ENCODE measurements at places on chromosomes 7 and 10. TPM values are rescaled to one million over a fixed set of nuclear protein-coding genes. Genes with fewer than 3 reads are reported as not detected.

CALML5 gene
- total RNA-seq: not detected

NKX2-3 gene
- not detected for total RNA-seq

RHOBTB1 gene
- total RNA-seq: 13.6 TPM

LIPM gene
- total RNA-seq: not detected

VPS37D gene
- total RNA-seq: 1.3 TPM

RADIL gene
- 42.4 TPM for total RNA-seq

SHTN1 gene
- total RNA-seq: 3.0 TPM

ASB10 gene
- total RNA-seq: not detected

MEST gene
- 6.9 TPM for total RNA-seq

GRID2IP gene
- total RNA-seq: not detected

MLXIPL gene
- total RNA-seq: 297 TPM

LRIT1 gene
- total RNA-seq: not detected

NRCAM gene
- total RNA-seq: 0.53 TPM

SPDYE8 gene
- total RNA-seq: not detected

IL15RA gene
- 24.8 TPM for total RNA-seq

GRCh38 chr7:36455646-36456045 is 66.0 kb downstream of the ANLN start:
- no peak for DNase-seq

GRCh38 chr7:39971924-39972323 is 21.9 kb downstream of the CDK13 start:
- DNase-seq: no peak

GRCh38 chr10:116269619-116270018 is 3.4 kb downstream of the GFRA1 start:
- DNase-seq: no peak

DNA sequence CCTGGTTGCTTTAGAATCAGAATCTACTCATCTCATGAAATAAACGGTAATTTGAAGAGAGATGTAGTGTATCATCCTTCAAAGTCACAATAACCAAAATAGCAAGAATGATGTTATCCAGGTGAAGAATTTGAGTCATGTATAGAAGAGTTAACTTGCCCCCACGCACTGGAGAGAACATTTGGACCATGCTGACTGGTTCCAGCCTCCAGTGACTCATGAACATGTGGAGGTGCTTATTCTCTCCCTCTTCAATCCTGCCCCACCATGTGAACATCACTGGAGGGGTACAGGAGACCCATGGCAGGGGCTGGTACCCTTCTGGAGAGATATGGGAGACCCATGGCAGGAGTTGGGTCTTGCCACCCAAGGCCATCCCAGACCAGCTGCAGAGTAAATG is 427.8 kb downstream of the CALN1 start:
- no peak for DNase-seq

- no peak for DNase-seq
These were observed 24.9 kb downstream of the SFR1 start for GRCh38 chr10:104146882-104147281.

DNA sequence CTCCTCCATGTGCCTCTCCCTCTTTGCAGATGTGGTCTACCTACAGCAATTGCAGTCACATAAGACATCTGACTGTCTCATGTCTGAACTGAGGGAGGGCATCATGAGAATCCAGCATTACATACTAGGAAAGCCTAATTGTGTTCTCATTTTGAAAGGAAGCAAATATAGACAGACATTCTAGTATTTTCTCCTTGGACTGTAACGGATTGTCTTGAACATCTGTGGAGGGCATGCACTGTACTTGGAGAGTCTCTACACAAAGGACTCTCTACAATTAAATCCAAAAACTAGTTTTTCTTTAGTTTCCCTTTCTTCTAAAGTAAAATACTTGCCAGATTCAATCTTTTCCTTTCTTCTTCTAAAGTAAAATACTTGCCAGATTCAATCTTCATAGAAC is 34.7 kb upstream of the TRIL start:
- DNase-seq: no peak

GRCh38 chr7:30366606-30367005 is 82.2 kb downstream of the ZNRF2 start:
- DNase-seq: no peak

- DNase-seq: no peak
These were observed 48.8 kb upstream of the FOXP2 start for GRCh38 chr7:114365791-114366190.

GRCh38 chr7:74043523-74043951 is 15.6 kb downstream of the ELN start:
- DNase-seq: no peak

- no peak for DNase-seq
These were observed 45.4 kb upstream of the MBL2 start for GRCh38 chr10:52818019-52818418.

GRCh38 chr10:30359373-30360206 is 10.5 kb upstream of the MTPAP start:
- no peak for DNase-seq

DNA sequence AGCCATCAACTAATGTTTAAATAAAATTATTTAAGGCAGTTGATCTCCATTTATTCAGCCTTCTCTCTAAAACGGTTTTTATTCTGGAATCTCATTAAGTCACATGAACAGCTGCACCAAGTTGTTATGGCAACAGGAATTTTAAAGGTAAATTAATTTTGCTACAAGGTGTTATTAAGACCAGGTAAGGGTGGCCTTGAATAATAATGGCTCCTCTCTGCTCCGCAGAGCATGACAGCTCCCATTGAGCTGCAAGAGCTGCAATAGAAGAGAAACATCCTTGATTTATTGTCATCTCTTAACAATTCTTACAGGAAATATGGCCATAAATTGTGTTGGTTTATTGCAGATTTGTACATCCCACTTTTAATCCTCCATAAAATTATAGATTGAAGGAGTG is 165.8 kb downstream of the KLF6 start:
- no peak for DNase-seq

DNA sequence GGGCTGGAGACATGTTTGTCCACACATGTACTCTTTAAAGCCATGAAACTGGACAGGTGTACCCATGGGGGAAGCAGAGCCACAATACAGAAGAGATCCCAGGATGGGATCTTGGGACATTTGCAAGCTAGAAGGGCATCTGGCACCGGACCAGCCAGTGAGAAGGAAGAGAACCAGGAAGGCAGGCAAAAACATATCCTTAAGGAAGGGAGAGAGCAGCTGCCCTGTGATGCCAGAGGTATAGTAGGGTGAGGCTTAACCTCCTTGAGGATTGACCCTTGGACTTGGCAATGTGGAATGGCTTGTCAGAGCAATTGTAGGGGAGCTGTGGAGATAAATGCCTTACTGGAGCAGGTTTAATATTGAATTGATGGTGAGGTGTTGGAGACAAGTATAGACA is 17.9 kb upstream of the SUV39H2 start:
- no peak for DNase-seq

DNA sequence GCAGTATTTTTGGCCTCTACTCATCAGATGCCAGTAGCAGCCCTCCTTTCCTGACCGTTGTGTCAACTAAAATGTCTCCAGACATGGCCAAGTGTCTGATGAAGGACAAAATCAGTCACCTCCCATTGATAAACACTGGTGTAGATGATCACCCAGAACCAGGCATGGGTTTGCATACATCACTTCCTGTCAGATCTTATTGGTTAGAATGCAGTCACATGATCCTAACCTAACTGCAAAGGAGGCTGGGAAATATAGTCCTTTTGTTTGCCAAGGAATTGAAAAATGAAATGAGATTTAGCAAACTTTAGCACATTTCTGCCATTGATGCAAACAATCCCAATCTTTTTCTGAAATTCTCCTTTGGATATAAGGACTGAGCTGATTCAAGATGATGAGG is 141.4 kb downstream of the BUB3 start:
- no peak for DNase-seq

GRCh38 chr7:101432316-101432715 is 69.6 kb downstream of the COL26A1 start:
- no peak for DNase-seq

DNA sequence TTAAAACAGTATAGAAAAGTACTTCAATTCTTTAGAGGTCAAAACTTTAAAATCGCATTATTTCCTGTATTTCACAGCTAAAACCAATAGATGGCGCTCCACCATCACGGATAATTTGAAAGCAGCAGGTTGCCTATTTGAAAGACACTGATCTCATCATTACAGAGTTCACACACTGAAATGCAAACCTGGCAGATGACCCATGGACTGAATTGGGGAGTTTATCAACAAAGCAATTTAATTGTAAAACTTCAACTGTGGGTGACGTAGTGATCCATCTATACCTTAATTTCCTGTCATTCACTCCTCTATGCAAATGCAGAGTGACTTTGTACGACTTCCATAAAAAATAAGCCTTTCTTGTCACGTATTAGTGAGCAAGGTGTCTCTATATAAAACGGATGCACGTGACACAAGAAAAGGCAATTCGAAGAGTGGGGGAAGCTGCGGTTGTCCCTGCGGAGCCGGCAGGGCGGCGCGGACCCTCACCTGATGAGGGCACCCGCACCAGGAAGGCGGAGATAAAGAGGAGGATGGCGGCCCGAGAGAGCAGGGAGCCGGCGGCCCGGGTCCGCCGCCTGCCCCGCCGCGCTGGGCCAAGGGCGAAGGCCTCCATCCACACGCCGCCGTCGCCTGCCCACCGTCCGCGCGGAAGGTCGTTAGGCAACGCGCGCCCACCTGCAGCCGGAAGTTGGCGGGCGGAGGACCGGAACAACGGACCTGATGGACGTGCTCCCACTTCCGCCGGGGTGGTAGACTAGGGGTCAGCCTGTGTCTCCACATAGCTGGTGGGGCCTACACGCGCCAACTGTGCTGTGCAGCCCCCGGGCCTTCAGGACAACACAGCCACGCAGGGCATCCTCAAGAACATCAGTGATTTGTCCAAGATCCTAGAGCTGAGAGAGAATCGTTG is at the start of gene ZPBP:
TSS of gene ZPBP (minus strand) at position 668 of the 913 bp plus-strand sequence. CDS start at position 616, 52 bp downstream.
- DNase-seq: no peak

DNA sequence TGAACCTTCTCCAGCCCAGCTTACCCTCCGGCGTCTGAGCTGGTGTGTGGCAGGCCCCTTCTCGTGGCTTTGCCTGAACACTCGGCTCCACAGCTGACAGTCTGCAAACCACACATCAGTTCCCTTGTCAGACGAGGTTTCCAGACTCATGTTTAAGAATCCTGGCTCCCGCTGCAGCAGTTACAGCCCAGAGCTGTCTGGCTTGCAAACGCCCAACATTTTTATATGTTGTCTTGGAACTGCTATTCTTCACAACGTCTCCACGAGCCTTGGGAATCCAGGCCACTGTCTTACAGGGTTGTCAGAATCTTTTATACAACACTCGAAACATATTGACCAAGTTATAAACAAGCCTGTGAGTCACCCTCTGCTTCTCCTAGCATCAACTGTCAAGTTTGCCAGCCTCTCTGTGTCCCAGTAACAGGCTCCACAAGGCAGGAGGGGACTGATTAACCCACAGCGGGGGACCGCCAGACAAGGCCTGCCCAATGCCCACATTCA is 68.1 kb downstream of the TNS3 start:
- no peak for DNase-seq

GRCh38 chr7:49852619-49853462 is 79.4 kb downstream of the VWC2 start:
- no peak for DNase-seq

DNA sequence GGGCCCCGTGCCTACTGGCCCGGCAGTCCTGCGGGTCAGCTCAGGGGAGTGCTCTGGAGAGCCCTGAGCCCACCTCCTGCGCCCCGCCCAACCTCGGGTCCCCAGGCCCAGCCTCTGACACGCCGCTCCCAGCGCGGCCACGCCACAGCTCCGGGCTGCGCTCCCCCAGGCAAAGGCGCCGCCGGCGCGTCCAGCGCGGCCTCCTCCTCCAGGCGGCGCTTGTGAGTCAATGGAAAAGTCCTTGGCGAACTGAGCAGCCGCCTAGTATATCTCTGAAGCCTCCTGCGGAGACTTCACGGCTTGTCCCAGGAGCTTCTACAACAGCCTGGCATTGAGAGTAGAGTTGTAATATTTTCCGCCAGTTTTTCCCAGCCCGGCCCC is 29.5 kb upstream of the BMS1 start:
- DNase-seq: no peak

- DNase-seq: no peak
These were observed 82.3 kb downstream of the ZEB1 start for GRCh38 chr10:31401287-31401686.

DNA sequence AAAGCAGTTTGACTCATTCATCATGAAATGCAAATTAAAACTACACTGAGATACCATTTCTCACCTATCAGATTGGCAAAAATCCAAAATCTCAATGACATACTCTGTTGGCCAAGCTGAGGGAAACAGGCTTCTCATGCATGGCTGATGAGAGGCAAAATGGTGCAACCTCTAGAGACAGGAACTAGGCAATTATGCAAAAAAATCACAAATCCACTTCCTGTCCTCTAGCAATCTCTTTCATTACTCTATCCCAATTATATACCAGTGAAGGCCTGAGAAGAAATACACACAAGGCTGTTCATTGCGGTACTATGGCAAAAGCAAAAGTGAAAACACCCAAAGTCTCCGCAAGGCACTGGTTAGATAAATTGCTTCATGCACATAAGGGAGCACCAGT is 25.9 kb upstream of the PTPRN2 start:
- DNase-seq: no peak

- no peak for DNase-seq
These were observed 134.9 kb downstream of the SH3PXD2A start for GRCh38 chr10:103720328-103720963.

DNA sequence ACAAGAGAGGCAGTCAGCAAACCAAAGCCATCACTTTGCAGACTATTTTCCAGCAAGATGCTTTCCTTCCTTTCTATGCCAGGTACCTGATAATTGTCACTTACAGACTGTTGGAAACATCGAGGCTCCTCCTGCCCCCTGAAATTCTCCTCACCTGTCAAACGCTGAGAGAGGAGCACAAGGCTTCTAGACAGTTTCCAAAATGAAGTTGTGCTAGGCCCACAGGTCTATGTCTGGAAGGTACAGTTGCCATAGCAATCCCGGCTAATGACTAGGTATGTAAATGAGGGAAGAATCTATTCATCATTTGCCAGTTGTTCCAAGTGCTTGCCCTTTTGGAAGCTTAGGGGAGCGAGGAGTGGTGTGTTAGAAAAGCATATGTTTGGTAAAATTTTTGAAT is 334.4 kb downstream of the CALN1 start:
- no peak for DNase-seq

GRCh38 chr10:123021517-123021916 is 12.7 kb downstream of the ACADSB start:
- DNase-seq: no peak

GRCh38 chr10:71255808-71256660 is 43.7 kb downstream of the UNC5B start:
- DNase-seq: no peak

- no peak for DNase-seq
These were observed 49.5 kb upstream of the HMX3 start for GRCh38 chr10:123086281-123086680.

Data from ascending aorta (tissue), 2 donors.